ENCODE measurements at places on chromosomes 2 and 18. TPM values are rescaled to one million over a fixed set of nuclear protein-coding genes. Genes with fewer than 3 reads are reported as not detected.
A peak's percentile ranks its signal among the peaks of the same experiment; 100 is the strongest.

- no peaks in the 10 kb centered on the region for H3K27me3 ChIP-seq
- H3K36me3 ChIP-seq = no peaks in the 10 kb centered on the region
- DNase-seq = peak; percentile 60
- peaks cover 4% of the 10 kb centered on the region for H3K4me1 ChIP-seq
Observed at GRCh38 chr2:202127687-202128331, 54.8 kb downstream of the KIAA2012 start.

GRCh38 chr2:120561379-120562035 is 174.2 kb upstream of the GLI2 start:
- H3K4me3 ChIP-seq = no peak overlapping the region
- no peak for DNase-seq
- H3K27ac ChIP-seq = no peak overlapping the region
- no peaks in the 10 kb centered on the region for H3K36me3 ChIP-seq
- no peaks in the 10 kb centered on the region for H3K27me3 ChIP-seq
- H3K4me1 ChIP-seq = peaks cover 16% of the 10 kb centered on the region

- no peak overlapping the region for H3K27ac ChIP-seq
- H3K27me3 ChIP-seq = peaks cover 18% of the 10 kb centered on the region
- DNase-seq = peak; percentile 22
Observed at GRCh38 chr2:174729797-174730697, 34.2 kb downstream of the CHRNA1 start.

GRCh38 chr2:69790601-69790959 is 38.9 kb upstream of the GMCL1 start:
- peak overlapping the region; percentile 75 for H3K27ac ChIP-seq
- peak overlapping the region; percentile 19 for H3K4me3 ChIP-seq
- H3K4me1 ChIP-seq = peaks cover 6% of the 10 kb centered on the region

GRCh38 chr18:22048932-22049615 is 120.3 kb upstream of the GATA6 start:
- no peak overlapping the region for H3K4me3 ChIP-seq
- H3K27ac ChIP-seq = no peak overlapping the region
- H3K27me3 ChIP-seq = peaks cover 4% of the 10 kb centered on the region
- no peak for DNase-seq

DNA sequence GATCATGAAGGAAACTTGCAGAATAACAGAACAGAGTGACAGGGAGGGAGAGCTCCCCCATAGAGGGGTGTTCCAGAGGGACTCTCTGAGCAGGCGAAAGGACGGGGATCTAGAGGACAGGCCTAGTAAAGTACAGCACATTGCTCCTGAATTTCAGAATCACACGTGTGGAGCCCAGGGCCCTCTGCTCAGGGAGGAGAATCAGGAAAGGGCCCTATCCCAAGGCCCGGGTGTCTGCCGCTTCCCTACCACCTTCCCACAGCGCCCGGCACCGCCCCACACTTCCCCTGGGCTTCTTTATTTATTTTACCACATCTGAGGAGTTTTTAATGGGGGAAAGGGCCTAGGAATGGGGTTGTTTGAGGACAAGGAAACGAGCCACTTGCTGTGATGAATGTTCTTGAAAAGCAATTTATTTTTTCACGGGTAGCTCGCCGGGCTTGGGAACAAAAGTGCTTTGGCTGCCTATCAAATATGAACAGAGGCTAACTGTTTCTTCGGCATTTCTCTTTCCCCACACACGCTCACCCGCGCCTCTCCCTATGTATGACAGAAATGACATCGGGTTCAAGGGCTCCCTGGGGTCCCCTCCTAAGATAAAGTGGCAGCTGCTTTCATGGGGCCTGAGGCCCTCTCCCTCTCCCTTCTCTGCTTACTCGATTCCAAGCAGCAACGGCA is 79.3 kb upstream of the GLI2 start:
- no peaks in the 10 kb centered on the region for H3K4me1 ChIP-seq
- H3K4me3 ChIP-seq = no peak overlapping the region
- H3K27ac ChIP-seq = no peak overlapping the region
- peak; percentile 46 for DNase-seq
- H3K36me3 ChIP-seq = no peaks in the 10 kb centered on the region
- H3K27me3 ChIP-seq = peaks cover 13% of the 10 kb centered on the region

ATP6V1B1 gene
- polyA plus RNA-seq = 1.0 TPM
